ENCODE measurements at places on chromosomes 4 and X. TPM values are rescaled to one million over a fixed set of nuclear protein-coding genes. Genes with fewer than 3 reads are reported as not detected.

Gene EVC
- total RNA-seq = 3.1 TPM

Gene PRR32
- total RNA-seq = not detected

Gene PCDH18
- 0.46 TPM for total RNA-seq

Gene TRIM75
- not detected for total RNA-seq

Gene DCAF4L1
- total RNA-seq = 0.40 TPM

Gene PLK4
- 21.3 TPM for total RNA-seq

Gene NKX3-2
- 0.12 TPM for total RNA-seq

Gene DMP1
- total RNA-seq = 0.02 TPM

GRCh38 chrX:96480081-96480480, 204.6 kb upstream of the DIAPH2 start:
- no peak for DNase-seq

- DNase-seq = no peak
Observed at GRCh38 chrX:78237127-78237526, 90.3 kb downstream of the CYSLTR1 start.

- DNase-seq = no peak
Observed at GRCh38 chr4:52051213-52051614, at the start of gene SPATA18. TSS of gene SPATA18 (plus strand) at chr4:52051304. CDS start at chr4:52051705, 401 bp downstream.

DNA sequence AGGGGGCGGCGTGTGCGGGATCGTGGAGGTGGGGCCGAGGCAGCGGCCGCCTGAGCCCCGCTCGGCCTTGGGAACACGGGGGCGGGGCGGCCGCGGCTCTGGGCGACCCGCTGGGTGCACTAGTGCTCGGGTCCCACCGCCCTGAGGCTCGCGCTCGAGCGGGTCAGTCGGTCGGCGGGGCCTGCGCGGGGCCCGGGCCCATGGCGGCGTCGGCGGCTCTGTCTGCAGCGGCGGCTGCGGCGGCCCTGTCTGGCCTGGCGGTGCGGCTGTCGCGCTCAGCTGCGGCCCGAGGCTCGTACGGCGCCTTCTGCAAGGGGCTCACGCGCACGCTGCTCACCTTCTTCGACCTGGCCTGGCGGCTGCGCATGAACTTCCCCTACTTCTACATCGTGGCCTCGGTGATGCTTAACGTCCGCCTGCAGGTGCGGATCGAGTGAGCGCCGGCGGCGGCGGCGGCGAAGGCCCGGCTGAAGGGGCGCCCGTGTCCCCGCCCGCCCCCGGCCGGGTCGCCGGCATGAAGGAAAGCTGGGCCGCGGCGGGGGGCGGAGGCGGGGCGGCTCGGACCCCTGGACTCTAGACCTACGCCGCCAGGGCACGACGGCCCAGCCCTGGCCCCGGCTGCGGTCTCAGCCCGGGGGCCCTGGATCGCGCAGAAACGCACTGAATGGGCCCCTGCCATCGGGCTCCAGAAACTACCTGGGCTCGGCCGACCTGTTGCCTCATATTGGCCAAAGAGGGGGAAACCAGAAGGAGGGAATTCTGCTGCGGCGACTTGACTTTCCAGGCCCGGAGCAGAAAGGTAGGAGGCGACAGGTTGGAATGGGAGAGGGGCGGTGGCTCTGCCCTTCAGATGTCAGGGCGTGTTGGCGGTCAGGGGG, at the start of gene SMIM10L2A:
SMIM10L2A (plus strand) TSS at position 13 of the 878 bp plus-strand sequence; CDS start at position 201, 188 bp downstream.
- DNase-seq = no peak

DNA sequence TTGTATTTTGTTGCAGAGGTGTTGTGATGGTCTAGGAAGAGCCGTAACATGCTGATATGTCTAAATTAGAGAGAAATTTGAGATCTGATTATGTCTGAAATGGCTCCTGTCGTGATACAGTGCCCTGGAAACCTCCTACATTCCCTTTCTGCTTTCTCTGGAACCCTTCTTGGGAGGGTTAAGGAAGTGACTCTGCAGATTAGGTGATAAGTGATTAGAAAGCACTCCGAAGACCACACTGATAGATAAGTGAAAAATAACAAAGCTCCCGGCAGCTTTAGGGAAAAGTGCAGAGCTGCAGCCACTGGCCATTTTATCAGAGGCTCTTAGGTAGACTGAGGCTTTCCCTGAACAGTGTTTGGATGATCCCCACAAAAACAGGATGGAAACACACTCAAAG, 110.6 kb downstream of the MGST2 start:
- DNase-seq = no peak

- no peak for DNase-seq
Observed at GRCh38 chr4:144463896-144464295, 182.1 kb upstream of the HHIP start.

DNA sequence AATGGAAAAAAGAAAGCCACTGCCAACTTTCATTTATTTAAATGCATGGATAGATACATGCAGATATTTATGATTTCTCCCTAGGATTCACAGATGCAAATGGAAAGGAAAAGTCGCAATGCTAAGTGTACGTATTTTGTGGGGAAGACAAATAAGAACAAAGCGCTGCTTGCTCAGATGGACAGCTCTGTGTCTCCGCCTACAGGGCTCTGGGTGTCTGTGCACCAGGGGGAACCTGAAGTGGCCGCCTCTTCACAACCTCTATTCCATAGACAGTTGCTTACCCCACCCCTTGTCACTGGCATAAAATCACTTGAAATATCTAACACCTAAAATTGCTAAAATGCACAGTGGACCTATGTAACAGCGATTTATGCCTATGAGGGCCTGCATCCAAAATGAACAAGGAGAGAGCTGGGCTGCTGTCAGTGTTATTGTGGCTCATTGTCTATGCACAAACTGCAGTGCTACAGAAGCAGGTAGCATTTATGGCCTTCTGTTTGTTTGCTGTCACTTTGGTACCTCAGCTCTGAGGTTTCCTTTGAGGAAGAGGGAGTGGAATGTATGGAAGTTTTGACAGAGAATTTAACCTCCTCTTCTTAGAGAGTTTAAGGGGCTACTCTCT, 58.6 kb upstream of the PAGE1 start:
- peak; percentile 46 for DNase-seq

DNA sequence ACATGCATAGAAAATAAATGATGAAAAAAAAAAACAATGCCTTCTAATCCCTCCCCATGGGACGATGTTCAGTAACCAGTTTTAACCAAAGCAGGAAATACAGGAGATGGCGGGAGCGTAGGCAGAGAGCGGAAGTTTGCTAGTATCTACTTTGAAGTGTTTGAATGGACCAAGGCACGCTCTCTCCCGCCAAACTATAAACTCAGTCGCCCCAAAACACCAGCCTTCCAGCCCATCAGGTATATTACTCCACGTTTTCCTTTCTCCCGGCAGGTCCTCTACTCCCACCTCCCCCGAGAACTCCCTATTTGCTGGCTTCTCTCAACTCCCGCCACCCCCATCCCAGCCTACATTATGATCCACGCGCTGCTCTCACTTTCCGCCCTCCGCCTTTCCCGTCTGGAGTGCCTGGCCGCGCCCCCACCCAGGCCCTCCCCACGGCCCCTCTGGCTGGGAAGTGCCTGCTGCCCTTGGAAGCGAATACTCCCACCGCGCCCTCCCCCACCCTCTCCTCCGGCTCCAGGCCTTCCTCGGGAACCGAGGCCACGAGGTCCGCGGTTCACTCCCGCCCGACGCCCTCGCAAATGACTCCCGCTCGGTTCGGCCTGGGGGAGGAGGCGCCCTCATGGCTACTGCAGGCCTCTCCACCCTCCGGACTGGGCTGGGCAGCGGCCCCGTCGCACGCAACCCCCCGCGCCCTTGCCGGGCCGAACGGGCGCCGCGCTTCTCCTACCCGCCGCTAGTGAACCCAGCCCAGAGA, 723 bp downstream of the DHX15 start:
- DNase-seq = peak; percentile 15

DNA sequence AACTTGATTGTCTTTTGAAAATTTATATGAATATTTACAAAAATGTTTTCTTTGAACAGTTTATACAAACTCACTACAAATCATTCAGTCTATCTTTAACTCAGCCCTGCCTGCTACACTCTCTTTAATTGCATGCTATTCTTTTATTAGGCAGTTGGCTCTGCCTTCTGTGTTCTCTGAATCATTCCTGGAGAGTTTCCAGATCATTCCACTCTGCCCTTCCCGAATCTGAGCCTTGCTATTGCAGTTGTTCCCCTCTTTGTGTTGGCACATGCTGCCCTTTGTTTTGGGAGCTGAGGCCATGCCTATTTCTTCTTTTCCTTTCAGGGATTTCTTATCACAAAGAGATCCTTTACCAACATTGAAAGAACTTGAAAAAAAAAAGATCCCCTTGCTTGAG, 8.7 kb upstream of the TECRL start:
- no peak for DNase-seq

DNA sequence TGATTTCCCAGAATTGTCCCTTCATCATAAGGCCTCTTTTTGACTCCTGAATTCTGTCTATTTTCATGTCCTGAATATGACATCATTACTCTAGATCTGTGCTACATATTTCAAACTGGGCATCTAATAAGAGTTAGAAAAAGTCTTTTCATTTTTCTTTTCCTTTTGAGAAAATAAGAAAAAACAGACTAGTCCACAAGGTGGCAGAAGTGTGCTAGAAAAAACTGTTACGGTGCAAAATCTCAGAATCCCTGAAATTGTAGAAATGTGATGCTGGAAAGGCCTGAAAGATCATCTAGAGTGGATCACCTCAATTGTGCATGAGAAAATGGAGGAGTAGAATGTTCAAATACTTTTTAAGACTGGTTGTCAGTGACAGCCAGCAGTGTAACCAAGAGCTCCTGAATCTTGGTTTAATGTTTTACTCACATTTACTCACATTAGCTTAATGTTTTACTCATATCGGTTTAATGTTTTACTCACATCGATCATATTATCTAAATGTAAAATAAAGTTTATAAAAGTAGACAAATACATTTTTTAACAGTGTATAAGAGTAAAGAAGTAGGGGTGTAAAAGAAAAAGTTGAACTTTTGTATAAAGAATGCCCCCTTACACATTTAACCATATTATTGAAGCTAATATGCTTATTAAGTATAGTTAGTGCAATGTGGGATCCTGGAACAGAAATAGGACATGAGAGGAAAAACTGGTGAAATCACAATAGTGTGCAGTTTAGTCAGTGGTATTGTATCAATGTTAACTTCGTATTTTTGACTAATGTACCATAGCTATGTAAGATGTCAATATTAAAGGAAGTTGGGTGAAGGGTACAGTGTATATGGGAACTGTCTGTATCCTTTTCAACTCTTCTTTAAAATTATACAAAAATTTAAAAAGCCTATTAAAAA, 15.2 kb downstream of the ASB11 start:
- DNase-seq = peak; percentile 8

- DNase-seq = no peak
Observed at GRCh38 chr4:6516281-6516680, 43.9 kb upstream of the PPP2R2C start.

DNA sequence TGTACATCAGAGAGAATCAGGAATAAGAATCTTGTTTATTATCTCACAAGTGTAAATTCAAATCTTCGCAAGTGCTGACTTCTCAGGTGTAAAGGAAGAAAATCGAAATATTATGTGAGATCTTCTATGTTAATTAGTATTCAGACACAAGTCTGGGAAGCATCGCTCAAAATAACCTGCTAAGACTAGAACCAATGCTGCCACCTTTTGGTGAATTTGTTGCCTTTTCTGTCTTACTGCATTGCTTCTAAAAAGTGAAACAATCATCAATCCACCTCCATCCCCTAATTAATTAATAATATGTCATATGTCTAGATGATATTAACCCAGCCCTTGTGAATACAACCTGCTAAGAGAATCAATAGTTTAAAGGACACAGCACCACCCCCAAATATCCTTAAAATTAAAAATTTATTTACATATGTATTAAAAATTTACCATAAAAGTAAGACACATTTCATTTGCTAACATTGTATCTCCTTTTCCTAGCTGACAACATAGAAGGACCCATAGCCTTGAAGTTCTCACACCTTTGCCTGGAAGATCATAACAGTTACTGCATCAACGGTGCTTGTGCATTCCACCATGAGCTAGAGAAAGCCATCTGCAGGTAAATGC, 3.5 kb downstream of the EPGN start:
- DNase-seq = peak; percentile 74

GRCh38 chr4:125719987-125720386, 405.2 kb downstream of the FAT4 start:
- DNase-seq = peak; percentile 90

- DNase-seq = no peak
Observed at GRCh38 chrX:10121787-10122186, 35.0 kb upstream of the CLCN4 start.

GRCh38 chr4:154049457-154050181, 260.7 kb upstream of the SFRP2 start:
- no peak for DNase-seq

DNA sequence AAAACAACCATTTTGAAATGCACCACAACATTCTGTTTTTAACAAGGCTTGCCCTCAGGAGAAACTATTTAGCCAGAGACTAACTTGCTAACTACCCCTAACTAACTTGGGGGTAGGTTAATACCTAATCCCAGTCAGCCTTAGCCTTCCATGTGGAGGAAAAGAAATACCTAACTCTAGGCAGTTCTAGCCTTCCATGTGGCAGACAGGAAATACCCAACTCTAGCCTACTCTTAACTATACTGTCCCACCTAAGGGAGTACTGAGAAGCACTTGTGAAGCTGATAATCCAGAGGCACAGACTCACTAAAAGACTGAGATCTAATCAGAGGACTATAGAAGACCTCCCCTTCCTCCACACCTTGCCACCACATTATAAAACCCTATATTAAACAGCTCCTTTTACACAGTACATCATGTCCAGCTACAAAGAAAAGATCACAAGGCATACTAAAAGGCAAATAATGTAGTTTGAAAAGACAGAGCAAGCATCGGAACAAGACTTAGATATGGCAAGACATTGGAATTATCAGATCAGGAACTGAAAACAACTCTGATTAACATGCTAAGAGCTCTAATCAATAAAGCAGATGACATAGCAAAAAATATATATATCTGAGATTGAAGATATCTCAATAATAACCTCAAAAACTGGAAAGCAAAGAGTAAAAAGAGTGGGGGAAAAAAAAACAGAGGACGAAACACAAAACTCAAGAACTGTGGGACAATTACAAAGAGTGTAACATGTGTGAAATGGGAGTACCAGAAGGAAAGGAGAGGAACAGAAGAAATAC, 52.2 kb downstream of the FRYL start:
- DNase-seq = no peak

DNA sequence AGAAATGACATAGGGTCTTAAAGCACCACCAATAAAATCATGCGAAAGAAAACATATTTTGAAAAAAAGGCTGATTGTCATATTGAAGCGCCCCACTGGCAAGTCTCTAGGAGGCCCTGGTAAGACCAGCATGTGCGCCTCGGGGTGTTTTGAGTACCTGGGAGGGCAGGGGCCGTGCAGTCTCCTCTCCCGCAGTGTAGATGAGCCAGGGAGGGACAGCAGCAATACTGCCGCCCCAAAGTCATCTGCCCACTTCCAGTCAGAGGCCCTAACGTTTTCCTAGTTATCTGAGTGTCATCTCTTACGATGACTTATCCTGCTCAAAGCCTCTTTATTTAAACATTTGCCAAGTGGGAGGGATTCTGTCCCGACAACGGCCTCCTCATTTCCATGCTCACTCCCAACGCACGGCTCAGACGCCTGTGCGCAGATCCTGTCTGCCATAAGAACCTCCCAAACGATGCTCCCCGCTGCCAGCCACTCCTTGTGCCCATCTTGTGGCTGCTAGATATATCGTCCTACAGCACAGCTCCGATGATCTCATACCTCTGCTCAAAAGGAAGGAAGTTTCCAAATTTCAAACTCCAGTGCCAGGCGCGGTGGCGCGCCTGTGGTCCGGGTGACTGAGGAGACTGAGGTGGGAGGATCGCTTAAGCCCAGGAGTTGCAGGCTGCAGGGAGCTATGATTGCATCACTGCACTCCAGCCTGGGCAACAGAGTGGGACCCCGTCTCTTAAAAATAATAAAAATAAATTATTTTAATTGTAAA, 17.2 kb upstream of the SCRG1 start:
- DNase-seq = no peak
